ENCODE measurements at places on chromosomes 1 and 21.

GRCh38 chr1:41160498-41161110, 81.5 kb downstream of the SCMH1 start:
- DNase-seq = no peak

DNA sequence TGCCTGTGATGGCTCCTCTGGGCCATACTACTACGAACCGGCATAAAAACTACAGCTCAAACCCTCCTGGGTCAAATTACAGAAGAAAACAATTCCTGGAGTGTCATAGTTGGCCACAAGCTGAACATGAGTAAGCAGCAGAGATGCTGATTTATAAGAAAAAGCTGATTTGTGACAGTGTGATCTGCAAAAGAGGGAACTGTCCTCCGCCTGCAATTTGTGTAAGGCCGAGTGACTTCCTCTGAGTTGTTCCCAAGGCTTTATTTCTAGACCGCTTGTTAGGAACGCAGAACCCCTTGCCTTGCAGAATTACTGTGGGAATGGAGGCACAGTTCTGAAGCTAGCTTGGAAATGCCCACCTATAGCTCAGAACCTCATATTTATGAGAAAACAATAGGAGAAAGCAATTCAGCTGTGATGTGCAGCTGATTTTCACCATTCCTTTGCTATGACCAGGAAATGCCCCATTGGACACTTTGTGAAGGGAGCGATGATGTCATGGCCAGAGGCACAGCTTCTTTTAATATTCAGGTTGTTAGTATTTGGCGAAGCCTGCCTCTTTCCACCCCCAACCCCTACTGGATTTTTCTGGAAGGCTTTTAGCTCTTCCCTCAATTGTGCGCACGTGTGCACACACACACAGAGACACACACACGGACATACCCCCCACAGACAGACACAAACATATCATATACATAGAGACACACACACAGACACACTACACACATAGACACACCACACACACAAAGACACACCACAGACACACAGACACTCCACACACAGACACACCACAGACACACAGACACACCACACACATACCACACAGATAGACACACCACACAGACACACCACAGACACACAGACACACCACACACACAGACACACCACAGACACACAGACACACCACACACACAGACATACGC, 47.6 kb downstream of the IER5 start:
- no peak for DNase-seq

GRCh38 chr1:84428235-84428634, 30.0 kb downstream of the DNASE2B start:
- no peak for DNase-seq

DNA sequence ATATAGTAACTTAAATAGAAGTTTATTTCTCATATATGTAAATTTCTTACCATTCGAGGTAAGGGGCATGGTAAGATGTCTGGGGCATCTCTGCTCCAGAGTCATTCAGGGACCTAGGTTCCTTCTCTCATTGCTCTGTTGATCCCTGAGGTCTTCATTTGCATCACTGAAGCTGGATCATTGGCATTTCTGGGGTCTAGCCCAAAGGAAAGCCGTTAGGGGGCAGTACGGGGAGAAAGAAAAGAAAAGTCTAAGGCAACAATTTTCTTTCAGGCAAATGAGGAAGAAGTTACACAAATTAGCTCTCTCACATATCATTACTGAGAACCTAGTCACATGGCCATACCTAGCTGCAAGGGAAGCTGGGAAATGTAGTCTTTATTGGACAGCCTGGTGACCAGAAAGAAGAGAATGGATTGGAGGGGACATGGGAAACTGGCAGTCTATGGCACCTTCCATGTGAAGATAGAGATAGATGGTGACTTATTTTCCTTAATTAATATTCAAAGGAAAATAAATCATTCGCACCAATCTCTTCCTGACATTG, 10.2 kb upstream of the SUSD4 start:
- DNase-seq = no peak

GRCh38 chr1:15405106-15405850, 4.4 kb upstream of the EFHD2 start:
- no peak for DNase-seq

DNA sequence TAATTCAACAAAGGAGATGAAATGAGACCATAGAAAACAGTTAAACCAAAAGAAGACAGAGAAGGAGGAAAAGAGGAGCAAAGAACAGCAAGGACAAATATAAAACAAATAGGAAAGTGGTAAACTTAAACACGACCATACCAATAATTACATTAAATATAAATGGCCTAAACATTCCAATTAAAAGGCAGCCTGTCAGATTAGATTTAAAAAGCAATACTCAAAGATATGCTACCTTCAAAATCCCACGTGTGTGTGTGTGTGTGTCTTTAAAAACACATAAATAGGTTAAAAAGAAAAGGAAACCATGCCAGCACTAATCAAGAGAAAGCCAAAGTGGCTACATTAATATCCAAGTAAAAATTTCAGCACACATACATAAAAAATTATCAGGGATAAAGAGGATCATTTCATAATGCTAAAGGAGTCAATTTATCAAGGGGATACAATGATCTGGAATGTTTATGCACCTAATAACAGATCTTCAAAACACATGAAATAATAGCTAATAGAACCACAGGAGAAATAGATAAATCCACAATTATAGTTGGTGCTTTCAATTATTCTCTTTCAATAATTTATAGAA, 355.7 kb upstream of the POU3F1 start:
- DNase-seq = no peak

- DNase-seq = no peak
Measured at GRCh38 chr1:246213036-246213435, 294.0 kb downstream of the SMYD3 start.

GRCh38 chr1:54340878-54341277, 65.3 kb downstream of the SSBP3 start:
- DNase-seq = no peak

- no peak for DNase-seq
Measured at GRCh38 chr1:18703041-18703621, 72.5 kb downstream of the PAX7 start.

Data from activated CD8-positive, alpha-beta memory T cell treated with anti-CD3 and anti-CD28 coated beads, Interleukin-2, amount 50 U/mL, for 48 hours (primary cell).